ENCODE measurements at places on chromosomes 12 and 14.
A peak's percentile ranks its signal among the peaks of the same experiment; 100 is the strongest.

GRCh38 chr12:67697443-67697842 is 48.9 kb downstream of the DYRK2 start:
- DNase-seq: no peak

- DNase-seq: no peak
Observed at GRCh38 chr12:43357141-43357540, 194.9 kb downstream of the ADAMTS20 start.

- DNase-seq: peak; percentile 15
Observed at GRCh38 chr12:1398673-1399072, 195.7 kb downstream of the FBXL14 start.

GRCh38 chr14:24712374-24712773 is 78.4 kb upstream of the GZMB start:
- DNase-seq: no peak

DNA sequence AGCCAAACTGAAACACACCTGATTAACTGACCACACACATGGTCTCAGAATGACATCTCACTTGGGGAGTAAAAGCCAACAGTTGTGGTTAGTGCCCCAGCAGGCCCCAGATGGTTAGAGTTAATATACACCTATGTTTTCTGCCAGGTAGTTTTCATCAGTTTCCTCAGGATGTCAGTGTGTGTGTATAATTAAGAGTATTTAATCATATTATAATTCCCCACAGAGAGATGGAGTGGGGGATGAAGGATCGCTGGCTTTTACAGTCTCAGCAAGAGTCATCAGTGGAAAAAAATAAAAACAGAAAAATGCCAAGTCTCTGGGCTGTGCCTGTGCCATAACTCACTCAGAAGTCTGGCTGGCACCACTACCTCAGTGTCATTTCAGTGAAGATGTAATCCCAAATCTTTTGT is 412.5 kb downstream of the ZFP36L1 start:
- DNase-seq: peak; percentile 39

DNA sequence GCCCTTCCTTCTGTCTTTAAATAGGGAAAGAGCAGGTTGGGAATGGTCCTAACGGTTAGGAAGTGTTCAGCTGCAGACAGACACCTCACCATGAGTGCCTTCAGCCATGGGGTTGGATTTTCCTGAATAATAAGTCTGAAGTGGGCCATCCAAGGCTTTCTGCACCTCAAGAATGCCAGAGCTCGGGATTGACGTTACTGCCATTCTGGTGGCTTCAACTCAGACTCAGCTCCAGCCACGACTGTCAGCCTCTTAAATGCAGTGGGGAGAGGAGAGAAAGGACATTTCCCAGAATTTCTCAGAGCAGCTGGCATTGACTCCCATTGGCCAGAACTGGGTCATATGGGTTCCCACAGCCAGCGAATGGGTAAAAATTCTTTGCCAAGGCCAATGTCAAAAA is 363.4 kb downstream of the MED13L start:
- no peak for DNase-seq

DNA sequence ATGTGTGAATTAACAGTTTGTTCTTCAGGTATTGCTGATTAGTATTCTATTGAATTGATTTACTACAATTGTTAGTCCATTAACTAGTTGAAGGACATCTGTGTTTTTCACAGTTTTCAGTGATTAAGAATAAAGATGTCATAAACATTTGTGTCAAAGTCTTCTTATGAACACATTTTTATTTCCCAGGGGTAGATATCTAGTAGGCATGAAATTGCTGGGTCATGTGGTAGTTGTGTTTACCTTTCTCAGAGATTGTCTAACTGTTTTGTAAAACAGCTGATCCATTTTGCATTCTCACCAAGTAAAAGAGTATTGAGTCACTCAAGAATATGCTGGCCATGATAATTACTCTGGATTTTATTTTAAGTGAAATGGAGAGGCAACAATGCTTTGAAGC is 1145.3 kb downstream of the FSCB start:
- DNase-seq: no peak

DNA sequence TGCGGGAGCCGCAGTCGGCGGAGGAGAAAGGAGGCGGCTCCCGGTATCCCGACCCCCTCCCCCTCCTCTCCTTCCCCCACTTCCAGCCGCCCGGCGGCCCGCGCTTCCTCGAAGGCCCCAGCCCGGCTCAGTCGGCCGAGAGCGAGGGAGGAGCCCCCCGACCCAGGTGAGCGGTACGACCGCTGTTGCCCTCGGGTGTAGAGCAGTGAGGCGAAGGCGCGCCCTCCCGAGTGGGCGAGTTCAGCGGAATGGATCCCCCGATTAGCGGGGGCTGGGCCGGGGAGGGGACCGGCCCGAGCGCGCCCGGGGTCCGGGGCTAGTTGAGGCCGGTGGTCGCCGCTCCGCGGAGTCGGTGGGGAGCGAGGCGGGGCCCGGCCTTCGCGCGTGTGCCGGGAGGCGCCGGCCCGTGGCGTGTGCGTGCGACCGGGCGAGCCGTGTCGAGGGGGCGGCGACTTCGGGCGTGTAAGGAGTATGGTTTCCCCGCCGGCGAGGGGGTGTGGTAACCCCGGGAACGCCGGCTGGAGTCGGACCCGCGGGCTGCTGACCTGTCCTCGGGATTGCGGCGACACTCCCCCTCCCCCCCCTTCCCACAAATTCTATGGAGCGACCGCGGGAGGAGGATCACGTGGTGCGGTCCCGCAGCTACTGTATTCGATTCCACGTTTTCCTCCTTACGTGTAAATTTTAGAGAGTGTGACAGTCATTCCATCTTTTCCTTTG is 501 bp downstream of the RIMKLB start:
- DNase-seq: peak; percentile 84

DNA sequence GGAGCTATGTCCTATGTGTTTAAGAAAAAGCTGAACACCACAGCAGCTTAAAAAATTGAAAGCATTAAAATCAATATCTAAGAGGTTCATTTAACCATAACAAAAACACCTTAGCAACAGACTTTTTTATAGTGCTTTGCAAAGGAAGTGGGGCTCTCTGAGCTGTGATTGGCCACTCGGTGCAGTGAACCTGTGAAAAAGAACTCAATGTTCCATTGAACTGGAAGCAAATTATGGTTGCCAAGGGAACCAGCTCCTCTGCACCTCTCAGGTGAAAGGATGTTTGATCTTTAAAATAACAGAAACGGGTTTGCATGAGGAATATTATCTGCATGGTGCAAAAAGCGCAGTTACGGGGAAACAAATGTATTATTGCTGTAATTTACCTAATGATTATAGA is 149.4 kb downstream of the SNAPC1 start:
- no peak for DNase-seq

Measured in AG20443 (cell line).